Immature natural killer cell (primary cell): ENCODE measurements at places on chromosomes 11 and 22. TPM values are rescaled to one million over a fixed set of nuclear protein-coding genes. Genes with fewer than 3 reads are reported as not detected.

XKR3 gene
- polyA plus RNA-seq = not detected

TREH gene
- not detected for polyA plus RNA-seq

DKK3 gene
- polyA plus RNA-seq = not detected

LRRC32 gene
- polyA plus RNA-seq = not detected

NPTXR gene
- 1.4 TPM for polyA plus RNA-seq

MMP8 gene
- polyA plus RNA-seq = not detected

TRPM5 gene
- not detected for polyA plus RNA-seq

MRGPRF gene
- polyA plus RNA-seq = not detected

DDX6 gene
- 61.4 TPM for polyA plus RNA-seq

KAT5 gene
- 47.7 TPM for polyA plus RNA-seq

KRTAP5-9 gene
- polyA plus RNA-seq = not detected

BACE1 gene
- 0.04 TPM for polyA plus RNA-seq

PNPLA2 gene
- polyA plus RNA-seq = 42.3 TPM

ADAMTS8 gene
- polyA plus RNA-seq = 0.18 TPM

ST14 gene
- polyA plus RNA-seq = 0.54 TPM

CCDC81 gene
- not detected for polyA plus RNA-seq

CBLIF gene
- polyA plus RNA-seq = not detected

CARNS1 gene
- polyA plus RNA-seq = 3.4 TPM

TMEM191C gene
- polyA plus RNA-seq = 1.8 TPM

ARHGAP42 gene
- polyA plus RNA-seq = 0.74 TPM

MUC6 gene
- not detected for polyA plus RNA-seq

RASD2 gene
- not detected for polyA plus RNA-seq

HORMAD2 gene
- not detected for polyA plus RNA-seq

MPZL2 gene
- 0.17 TPM for polyA plus RNA-seq

MB gene
- 0.33 TPM for polyA plus RNA-seq

TMEM9B gene
- polyA plus RNA-seq = 186 TPM

ELF5 gene
- polyA plus RNA-seq = not detected

PDGFD gene
- 58.2 TPM for polyA plus RNA-seq

C22orf31 gene
- not detected for polyA plus RNA-seq

OR52H1 gene
- not detected for polyA plus RNA-seq

RPLP2 gene
- 1,474 TPM for polyA plus RNA-seq

NPAS4 gene
- not detected for polyA plus RNA-seq

CLTCL1 gene
- 0.19 TPM for polyA plus RNA-seq

OR4D5 gene
- not detected for polyA plus RNA-seq

EFCAB6 gene
- polyA plus RNA-seq = 0.18 TPM

GDPD4 gene
- not detected for polyA plus RNA-seq

C22orf23 gene
- polyA plus RNA-seq = not detected

HMBS gene
- polyA plus RNA-seq = 11.9 TPM

FOLR2 gene
- polyA plus RNA-seq = not detected

TP53I11 gene
- 6.4 TPM for polyA plus RNA-seq

FAM181B gene
- not detected for polyA plus RNA-seq

RRP8 gene
- polyA plus RNA-seq = 17.6 TPM

CHST1 gene
- not detected for polyA plus RNA-seq
